ENCODE measurements at places on chromosomes 4 and X. TPM values are rescaled to one million over a fixed set of nuclear protein-coding genes. Genes with fewer than 3 reads are reported as not detected.

LRCH2 gene
- total RNA-seq, result 2.0 TPM

KCTD8 gene
- total RNA-seq, result 0.48 TPM

TMSB15A gene
- 1.6 TPM for total RNA-seq

ADAMTS3 gene
- 1.9 TPM for total RNA-seq

NWD2 gene
- total RNA-seq, result 2.2 TPM

SEL1L3 gene
- total RNA-seq, result 14.7 TPM

TEX13C gene
- total RNA-seq, result not detected

DNA sequence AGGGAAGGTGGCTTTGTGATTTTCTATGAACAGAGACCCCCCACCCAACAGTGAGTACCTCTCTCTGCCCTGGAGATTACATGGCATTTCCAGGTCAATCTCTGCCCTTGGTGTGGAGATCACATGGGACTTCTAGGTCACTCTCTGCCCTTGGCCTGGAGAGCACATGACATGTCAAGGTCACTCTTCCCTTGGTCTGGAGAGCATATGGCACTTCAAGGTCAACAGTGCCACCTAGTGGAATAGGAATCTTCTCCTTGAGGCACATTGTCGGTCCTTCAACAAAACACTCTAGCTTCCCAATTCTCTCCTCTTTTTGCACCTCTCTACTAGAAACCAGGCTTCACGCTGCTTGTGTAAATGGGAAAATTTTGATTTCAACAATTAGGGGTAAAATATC is 66.2 kb upstream of the TACR3 start:
- H3K27ac ChIP-seq, result no peak overlapping the region
- no peaks in the 10 kb centered on the region for H3K4me1 ChIP-seq
- H3K36me3 ChIP-seq, result no peaks in the 10 kb centered on the region
- DNase-seq, result no peak
- H3K4me3 ChIP-seq, result no peak overlapping the region
- H3K27me3 ChIP-seq, result no peaks in the 10 kb centered on the region

GRCh38 chr4:6357476-6357875 is 87.8 kb downstream of the WFS1 start:
- no peaks in the 10 kb centered on the region for H3K27me3 ChIP-seq
- no peak for DNase-seq
- no peak overlapping the region for H3K27ac ChIP-seq
- H3K4me3 ChIP-seq, result no peak overlapping the region
- H3K36me3 ChIP-seq, result no peaks in the 10 kb centered on the region

DNA sequence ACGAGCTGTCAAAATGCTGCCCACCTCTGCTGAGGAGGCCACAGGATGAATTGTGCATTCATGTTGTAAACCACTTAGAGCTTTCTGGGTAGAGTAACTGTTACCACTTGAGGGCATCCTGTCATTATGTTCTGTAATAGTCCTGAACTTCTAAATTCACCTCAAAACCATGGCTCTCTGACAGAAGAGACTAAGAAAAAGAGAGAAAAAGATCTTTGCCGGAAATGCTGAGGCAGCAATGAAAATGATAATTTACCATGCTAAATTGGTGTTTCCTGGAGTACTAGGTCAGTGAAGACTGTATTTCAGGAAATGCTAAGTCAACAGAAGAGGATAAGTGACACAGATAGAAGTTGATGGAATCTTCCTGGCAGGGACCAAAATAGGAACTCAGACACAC is 942.3 kb upstream of the SLIT2 start:
- no peaks in the 10 kb centered on the region for H3K36me3 ChIP-seq
- DNase-seq, result no peak
- no peaks in the 10 kb centered on the region for H3K4me1 ChIP-seq
- H3K4me3 ChIP-seq, result no peak overlapping the region
- no peaks in the 10 kb centered on the region for H3K27me3 ChIP-seq
- no peak overlapping the region for H3K27ac ChIP-seq

DNA sequence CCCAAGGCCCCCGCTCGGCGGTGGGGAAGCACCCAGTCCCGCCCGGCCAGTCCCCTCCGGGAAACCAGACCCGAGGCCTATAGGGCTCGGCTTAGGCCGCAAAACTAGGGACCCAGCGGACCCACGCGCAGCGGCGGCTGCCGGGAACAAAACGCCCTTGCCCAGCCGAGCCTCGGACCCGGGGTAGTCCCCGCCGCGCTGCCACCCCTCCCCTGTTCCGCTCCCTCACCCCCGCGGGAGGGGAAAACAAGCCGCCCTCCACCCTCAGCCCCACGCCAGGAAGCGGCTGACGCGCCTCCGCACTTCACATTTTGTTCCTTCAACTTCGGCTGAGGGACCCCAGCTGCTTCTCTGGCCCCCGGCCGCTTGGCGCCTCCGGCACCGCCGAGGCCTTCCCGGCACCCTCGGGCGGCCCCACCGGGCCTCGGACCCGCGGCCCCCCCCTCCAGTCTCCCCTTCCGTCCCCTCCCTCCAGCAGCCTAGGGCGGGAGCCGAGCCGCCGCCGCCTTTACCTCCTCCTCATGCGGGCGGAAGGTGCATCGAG is 694 bp downstream of the PDS5A start:
- H3K36me3 ChIP-seq, result no peaks in the 10 kb centered on the region
- H3K4me3 ChIP-seq, result peak overlapping the region; percentile 93
- DNase-seq, result no peak
- H3K27me3 ChIP-seq, result no peaks in the 10 kb centered on the region

GRCh38 chr4:175369087-175369486 is 443.0 kb downstream of the GPM6A start:
- no peak for DNase-seq
- no peak overlapping the region for H3K27ac ChIP-seq
- no peak overlapping the region for H3K4me3 ChIP-seq
- H3K4me1 ChIP-seq, result no peaks in the 10 kb centered on the region
- H3K36me3 ChIP-seq, result no peaks in the 10 kb centered on the region
- no peaks in the 10 kb centered on the region for H3K27me3 ChIP-seq

GRCh38 chr4:140684314-140684713 is 71.9 kb downstream of the TBC1D9 start:
- no peaks in the 10 kb centered on the region for H3K27me3 ChIP-seq
- H3K27ac ChIP-seq, result no peak overlapping the region
- no peak for DNase-seq
- no peaks in the 10 kb centered on the region for H3K4me1 ChIP-seq
- no peak overlapping the region for H3K4me3 ChIP-seq
- peaks cover 5% of the 10 kb centered on the region for H3K36me3 ChIP-seq

- no peaks in the 10 kb centered on the region for H3K27me3 ChIP-seq
- H3K4me3 ChIP-seq, result no peak overlapping the region
- H3K27ac ChIP-seq, result no peak overlapping the region
- H3K4me1 ChIP-seq, result no peaks in the 10 kb centered on the region
- no peak for DNase-seq
Observed at GRCh38 chr4:57136281-57136680, 26.1 kb upstream of the IGFBP7 start.

DNA sequence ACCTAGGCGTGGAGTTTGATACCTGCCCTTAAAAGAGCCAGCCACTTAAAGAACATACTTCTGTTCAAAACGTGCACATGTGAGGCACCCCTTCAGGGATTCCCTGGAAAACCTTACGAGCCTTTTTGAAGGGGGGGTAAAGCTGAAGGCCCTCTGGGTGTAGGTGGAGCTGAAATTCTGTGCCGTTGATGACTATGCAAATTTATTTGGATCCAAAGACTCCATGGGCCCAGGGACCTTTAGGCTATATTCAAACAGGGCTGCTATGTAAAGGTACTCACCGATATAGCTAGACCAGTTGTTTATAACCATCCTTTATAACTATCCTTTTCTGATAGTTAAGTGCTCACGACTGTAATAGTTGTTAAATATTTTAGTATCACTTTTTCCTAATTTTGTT is 40.3 kb upstream of the NFXL1 start:
- no peak for DNase-seq
- no peak overlapping the region for H3K4me3 ChIP-seq
- H3K27ac ChIP-seq, result no peak overlapping the region
- H3K27me3 ChIP-seq, result no peaks in the 10 kb centered on the region
- H3K36me3 ChIP-seq, result no peaks in the 10 kb centered on the region

GRCh38 chr4:163762741-163763140 is 268.3 kb downstream of the TMA16 start:
- no peak overlapping the region for H3K27ac ChIP-seq
- no peaks in the 10 kb centered on the region for H3K36me3 ChIP-seq
- H3K4me1 ChIP-seq, result no peaks in the 10 kb centered on the region
- H3K27me3 ChIP-seq, result no peaks in the 10 kb centered on the region
- DNase-seq, result no peak

DNA sequence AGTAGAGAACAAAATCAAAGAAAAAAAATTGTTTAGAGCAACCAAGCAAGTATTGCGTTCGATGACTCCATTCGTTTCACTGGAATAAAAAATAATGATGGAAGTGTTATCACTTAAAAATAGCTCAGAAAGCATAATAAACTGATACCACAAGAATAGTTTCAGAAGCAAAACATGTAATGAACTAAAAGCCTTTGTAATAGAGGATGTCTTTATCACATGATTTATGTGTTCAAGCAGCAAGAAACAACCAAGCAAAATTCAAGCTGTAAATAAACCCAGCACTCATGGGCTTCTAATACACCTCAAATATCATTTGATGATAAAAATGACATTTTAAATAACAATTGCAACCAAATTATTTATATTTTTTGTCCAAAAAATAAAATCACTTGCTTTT is 192.2 kb downstream of the NDST4 start:
- no peaks in the 10 kb centered on the region for H3K4me1 ChIP-seq
- no peak overlapping the region for H3K27ac ChIP-seq
- H3K4me3 ChIP-seq, result no peak overlapping the region
- no peaks in the 10 kb centered on the region for H3K36me3 ChIP-seq

DNA sequence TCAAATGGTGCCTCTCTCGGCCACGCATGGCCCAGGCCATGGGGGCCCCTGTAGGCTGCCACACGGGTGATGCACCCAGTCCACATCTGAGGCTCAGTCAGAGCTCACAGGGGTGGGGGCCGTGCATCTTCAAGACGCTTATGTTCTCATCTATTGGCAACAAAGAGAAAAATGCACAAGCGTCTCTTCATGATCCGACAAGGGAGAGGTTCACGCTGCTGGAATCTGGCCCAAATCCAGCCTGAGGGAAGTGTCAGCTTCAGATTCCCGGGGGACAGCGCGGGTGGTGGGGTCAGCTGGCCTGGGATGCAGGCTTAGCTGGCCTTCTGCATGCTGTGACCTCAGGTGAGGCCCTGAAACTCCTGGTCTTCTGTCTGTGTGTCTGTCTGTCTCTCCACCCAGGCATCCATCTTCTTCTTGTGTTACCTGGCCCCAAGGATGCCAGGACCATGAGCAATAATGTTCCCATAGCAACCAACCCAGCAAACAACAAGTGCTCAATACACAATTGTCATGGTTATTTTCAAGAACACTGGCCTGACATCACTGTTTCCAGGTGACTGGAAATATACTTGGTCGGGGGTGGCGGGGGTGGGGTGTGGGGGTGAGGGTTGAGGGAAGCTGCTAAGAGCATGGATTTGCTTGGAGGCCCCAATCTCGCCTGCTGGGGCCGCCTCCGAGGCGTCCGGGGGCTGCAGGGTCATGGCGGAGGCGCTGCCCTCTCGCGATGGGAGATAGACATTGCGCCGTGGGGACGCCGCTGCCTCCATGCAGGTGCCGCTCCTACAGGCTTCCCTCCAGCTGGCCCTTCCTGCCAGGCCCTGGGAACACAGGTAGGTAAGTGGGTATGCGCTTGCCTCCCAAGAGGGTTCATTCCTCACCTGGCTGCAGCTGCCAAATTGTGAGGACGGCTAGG is 48.3 kb downstream of the ABLIM2 start:
- H3K36me3 ChIP-seq, result no peaks in the 10 kb centered on the region
- H3K4me3 ChIP-seq, result no peak overlapping the region
- DNase-seq, result no peak
- no peaks in the 10 kb centered on the region for H3K27me3 ChIP-seq
- no peaks in the 10 kb centered on the region for H3K4me1 ChIP-seq
- H3K27ac ChIP-seq, result no peak overlapping the region

DNA sequence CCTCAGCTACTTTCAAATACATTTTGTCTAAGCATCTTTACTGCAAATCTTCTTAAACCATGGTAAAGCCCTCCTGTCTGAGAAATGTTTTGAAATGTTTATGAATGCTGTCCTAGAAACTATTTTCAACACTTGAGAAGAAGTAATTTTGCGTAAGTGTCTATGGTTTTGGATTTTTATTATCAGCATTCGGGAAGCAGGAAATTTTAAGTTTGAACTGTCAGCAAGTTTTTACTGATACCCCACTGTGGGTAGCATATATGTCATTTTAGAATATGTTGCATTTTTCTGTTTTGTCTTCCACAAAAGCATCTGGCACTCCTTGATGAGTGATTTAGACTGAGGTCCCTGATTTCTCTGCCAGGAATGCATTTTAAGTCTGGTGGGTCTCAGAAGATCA is 302.4 kb upstream of the GIMD1 start:
- H3K4me1 ChIP-seq, result no peaks in the 10 kb centered on the region
- no peaks in the 10 kb centered on the region for H3K27me3 ChIP-seq
- no peaks in the 10 kb centered on the region for H3K36me3 ChIP-seq

DNA sequence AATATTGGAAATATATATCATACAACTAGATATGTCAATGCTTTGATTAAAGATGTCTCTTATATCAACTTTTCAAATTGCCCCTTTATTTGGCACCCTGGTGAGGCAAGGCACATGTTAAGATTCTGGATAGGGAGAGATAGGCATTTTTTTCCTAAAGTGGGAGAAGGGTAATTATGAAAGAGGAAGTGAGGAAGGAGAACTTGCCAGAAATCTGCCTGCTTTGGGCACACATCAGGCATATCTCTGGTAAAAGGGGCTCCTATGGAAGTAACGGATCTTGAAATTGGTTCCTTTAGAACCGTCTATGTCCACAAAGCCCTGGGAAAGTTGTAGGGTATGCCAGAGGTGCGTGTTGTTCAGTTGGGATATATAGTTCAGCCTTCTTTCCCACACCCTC is 5.7 kb downstream of the IL15 start:
- no peaks in the 10 kb centered on the region for H3K36me3 ChIP-seq
- H3K27me3 ChIP-seq, result no peaks in the 10 kb centered on the region
- no peak overlapping the region for H3K27ac ChIP-seq
- no peak overlapping the region for H3K4me3 ChIP-seq
- no peaks in the 10 kb centered on the region for H3K4me1 ChIP-seq

DNA sequence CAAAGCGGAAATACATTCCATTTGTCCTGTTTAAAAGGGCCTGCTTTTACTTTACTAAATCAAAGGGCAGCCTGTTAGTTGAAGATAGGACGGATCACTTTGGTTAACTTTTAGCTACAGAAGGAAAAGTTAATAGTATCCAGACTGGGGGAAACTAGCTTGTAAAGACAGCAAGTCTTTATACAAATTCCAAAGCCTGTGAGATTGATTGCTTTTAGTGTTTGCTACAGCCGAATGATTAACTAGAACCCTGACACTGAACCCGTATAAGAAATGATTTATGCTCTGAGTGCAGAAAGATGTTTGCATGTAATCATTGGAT is 93.4 kb downstream of the FRAS1 start:
- no peaks in the 10 kb centered on the region for H3K36me3 ChIP-seq
- DNase-seq, result no peak
- H3K4me3 ChIP-seq, result no peak overlapping the region
- H3K27ac ChIP-seq, result no peak overlapping the region
- no peaks in the 10 kb centered on the region for H3K27me3 ChIP-seq
- H3K4me1 ChIP-seq, result no peaks in the 10 kb centered on the region
